ENCODE measurements at places on chromosomes 13 and 19.
A peak's percentile ranks its signal among the peaks of the same experiment; 100 is the strongest.

DNA sequence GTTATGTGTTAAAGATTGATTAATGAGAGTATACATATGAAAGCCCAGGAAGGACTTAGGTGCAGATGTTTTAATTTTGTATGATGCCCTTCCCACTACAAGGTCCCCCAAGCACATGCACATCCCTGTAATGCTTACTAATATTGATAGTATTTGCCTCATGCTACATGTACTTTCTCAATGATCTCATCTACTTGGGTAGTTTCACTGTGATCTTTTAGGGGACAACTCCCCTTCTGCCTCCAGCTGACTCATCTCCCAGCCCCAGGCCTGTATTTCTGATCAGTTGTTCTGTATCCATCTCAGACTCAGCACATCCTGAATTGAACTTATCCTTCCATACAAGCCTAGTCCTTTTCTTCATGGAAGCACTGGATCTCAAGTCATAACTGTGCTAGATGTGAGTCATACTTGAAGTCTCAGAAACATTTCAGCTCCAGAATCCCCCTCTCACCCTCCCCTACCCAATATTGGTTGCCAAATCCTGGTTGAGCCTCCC lies 49.4 kb upstream of the INTS6 start:
- no peak for DNase-seq

GRCh38 chr19:1239796-1240737 lies 1.5 kb upstream of the ATP5F1D start:
- DNase-seq, result peak; percentile 78

- no peak for DNase-seq
These were observed 18.6 kb upstream of the STRN4 start for GRCh38 chr19:46764817-46765291.

DNA sequence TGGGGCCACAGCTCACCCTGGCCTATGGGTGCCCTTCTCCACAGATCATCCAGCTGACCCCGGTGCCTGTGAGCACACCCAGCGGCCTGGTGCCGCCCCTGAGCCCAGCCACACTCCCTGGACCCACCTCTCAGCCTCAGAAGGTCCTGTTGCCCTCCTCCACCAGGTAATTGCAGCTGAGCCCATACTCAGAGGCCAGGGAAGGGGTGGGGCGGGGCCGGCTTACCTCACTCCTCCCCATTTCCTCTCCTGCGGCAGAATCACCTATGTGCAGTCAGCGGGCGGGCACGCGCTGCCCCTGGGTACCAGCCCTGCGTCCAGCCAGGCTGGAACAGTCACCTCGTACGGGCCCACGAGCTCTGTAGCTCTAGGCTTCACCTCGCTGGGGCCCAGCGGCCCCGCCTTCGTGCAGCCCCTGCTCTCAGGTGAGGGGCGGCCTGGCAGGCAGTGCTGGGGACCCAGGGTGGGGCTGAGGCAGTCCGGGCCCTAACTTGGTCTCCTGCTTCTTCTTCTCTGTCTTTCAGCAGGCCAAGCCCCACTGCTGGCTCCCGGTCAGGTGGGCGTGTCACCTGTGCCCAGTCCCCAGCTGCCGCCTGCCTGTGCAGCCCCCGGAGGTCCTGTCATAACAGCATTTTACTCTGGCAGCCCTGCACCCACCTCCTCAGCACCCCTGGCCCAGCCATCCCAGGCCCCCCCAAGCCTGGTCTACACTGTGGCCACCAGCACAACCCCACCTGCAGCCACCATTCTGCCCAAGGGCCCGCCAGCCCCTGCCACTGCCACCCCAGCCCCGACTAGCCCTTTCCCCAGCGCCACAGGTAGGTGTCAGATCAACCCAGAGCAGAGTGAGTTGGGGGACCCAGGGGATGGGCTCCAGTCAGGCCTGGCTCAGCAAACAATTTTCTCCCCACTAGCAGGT lies 9.6 kb upstream of the PRR19 start:
- DNase-seq, result no peak

- DNase-seq, result no peak
These were observed 5.5 kb downstream of the RAVER1 start for GRCh38 chr19:10327793-10328192.

GRCh38 chr19:1745589-1746031 lies 7.7 kb upstream of the ONECUT3 start:
- no peak for DNase-seq

GRCh38 chr13:47100214-47100853 lies 203.5 kb upstream of the HTR2A start:
- no peak for DNase-seq

GRCh38 chr13:33452873-33453517 lies 167.4 kb upstream of the STARD13 start:
- DNase-seq, result no peak

DNA sequence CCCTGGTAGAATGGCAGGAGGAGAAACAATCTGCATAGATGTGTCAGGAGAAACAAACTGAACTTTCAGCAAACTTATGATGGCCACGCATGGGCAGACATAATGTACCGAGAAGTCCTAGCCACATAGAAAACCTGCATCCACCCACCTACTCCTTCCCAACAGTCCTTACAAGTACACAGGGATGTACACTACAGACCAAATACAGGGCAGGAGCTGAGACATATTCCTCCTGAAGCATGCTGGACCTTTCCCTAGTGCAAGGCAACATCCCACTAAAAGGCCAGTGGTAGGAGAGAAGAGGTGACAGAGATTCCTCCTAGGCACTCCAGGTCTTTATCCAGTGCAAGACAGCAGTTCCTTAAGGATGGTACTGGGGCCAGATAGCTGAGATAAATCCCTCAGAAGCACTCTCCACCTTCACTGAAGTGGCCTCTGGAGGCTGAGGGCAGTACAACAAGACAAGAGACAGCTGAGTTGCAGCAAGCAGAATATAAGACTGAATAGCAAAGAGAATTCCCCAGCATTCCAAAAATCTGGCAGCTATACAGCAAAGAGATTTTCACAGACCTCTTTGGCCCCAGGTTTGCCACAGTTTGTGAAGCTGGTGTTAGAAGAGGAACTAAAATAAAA lies 18.3 kb downstream of the VWA8 start:
- no peak for DNase-seq

GRCh38 chr13:100536643-100537180 lies 51.9 kb downstream of the GGACT start:
- DNase-seq, result no peak

- DNase-seq, result no peak
These were observed 203.3 kb downstream of the COG6 start for GRCh38 chr13:39858794-39859193.

DNA sequence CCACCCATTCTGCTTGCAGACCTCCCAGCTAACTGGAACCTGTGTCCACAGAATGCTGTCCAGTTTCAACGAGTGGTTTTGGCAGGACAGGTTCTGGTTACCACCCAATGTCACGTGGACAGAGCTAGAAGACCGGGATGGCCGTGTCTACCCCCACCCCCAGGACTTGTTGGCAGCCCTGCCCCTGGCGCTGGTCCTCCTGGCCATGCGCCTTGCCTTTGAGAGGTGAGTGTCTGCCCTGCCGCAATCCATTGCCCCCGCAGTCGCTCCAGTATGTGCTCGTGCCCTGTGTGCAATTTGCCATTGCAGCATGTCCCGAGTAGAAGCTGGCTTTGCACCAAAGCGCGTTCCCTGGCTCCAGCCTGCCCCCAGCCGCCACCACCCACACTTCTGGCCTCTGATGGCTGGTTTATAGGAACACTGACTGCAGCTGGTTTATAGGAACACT lies 41.9 kb downstream of the CERS4 start:
- DNase-seq, result peak; percentile 36

DNA sequence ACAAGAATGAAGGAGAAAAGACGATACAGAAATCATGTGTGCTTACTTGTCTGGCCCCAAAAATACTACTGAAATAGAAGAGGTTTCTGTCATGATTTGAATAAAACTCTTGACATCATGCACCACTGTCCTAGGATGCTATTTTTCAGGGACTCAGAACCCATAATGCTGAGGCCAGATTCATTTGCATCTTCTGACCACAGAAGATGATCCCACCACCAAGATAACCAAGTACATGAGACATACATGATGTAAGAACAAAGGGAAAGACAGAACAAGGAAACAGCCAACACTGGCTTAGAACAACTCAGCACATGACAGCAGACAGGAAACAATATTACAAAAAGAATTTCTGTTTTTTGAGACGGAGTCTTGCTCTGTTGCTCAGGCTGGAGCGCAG lies 2.5 kb downstream of the ZNF552 start:
- no peak for DNase-seq

GRCh38 chr13:98134901-98135300 lies 8.0 kb upstream of the FARP1 start:
- DNase-seq, result no peak

- no peak for DNase-seq
These were observed 10.4 kb downstream of the PSPC1 start for GRCh38 chr13:19772306-19772705.

DNA sequence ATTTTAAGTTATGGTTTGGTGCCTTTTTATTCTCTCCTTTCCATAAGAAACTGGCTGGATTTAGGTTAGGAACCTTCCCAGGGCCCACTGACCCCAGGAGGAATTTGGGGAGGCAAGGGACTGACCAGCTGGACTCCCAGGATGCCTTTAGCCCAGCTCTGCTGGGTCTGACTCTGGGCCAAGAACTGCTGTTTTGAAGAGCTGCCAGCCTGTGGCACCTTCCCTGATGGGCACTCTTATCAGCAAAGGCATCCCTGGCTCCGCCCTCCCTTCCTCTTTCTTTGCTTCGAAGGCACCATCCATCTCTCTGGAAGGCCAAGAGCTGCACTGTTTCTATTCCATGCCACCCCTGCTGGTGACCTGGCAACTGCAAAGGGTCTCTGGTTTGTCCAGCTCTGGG lies 174.7 kb downstream of the POU4F1 start:
- no peak for DNase-seq

- DNase-seq, result no peak
These were observed 238 bp downstream of the ZNF260 start for GRCh38 chr19:36527873-36528193.

DNA sequence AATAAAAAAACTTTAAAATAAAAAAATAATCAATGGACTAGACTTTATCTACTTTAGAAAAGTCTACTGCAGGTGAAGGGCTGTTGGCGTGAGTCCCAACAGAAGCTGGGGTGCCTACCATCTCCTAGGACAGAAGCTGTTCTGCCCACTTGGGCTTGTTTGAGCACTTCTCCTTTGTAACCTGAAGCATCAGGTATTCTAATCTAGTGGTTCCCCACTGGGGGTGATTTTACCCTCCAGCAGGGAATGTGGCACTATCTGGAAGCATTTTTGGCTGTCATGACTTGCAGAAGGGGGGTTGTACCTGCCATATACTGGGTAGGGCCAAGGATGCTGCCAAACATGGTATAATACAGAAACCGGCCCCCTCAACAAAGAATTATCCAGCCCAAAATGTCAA lies 16.2 kb upstream of the DOCK9 start:
- no peak for DNase-seq

DNA sequence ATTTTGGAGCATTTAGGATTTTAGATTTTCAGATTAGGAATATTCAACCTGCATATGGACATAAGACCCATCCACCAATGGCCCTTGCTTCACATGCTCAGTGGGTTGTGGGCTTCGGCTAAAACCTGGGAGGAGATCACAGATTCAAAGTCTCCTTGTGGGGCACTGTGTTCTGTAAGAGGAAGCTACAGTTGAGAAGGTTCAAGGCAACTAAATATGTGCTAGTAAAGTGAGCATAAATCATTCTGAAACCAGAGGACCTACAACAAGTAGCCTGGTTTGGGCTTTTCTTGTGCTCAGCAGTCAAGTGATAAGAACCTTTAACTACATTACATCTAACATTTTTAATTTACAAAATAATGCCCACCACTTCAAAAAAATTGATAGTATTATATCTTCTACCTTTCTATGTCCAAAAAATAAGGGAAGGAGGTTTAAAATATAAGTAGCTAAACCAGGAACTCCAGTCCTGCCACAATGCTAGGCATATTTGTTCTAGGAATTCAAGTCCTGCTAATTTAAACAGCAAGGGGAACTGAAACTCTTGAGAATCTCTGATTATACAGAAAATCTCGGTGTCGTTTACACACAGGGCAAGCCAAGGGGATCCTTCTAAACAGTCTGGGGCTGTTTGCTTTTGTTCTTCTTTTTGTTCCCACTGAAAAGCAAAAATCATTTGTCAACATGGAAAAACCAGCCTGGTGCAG lies 36.6 kb downstream of the FOXO1 start:
- DNase-seq, result no peak

DNA sequence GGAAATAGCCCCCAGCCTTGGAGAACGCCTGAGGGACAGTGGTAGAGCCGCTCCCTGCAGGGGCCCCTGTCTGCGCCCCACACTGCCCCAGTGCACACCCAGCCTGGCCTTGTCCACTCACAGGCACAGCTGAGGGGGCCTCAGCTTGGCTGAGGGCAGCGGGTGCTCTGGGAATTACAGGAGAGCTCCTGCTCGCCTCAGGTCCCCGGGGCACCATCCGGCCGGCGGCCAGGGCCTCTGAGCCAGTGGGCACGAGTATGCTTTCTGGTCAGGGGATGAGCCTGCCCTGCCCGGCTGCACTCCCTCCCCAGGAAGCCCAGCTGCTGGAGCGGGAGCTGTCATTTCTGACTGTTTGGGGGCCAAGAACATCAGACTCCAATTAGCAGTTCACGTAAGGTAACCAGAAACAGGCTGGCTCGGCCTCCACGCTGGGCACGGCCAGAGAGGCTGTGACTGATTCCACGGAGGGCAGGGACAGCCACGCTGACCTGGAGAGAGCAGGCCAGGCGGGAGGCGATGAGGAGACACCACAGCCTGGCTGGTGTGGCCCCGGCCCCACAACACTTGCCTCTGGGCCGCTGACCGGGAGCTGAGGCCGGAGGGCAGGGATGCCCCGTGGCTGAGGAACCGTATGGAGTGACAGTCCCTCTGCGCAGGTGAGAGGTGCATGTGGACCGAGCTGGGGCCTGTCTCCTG lies 15.4 kb downstream of the CEBPG start:
- DNase-seq, result no peak

GRCh38 chr19:10828981-10829821 lies 6.8 kb downstream of the TMED1 start:
- DNase-seq, result no peak
